ENCODE measurements at places on chromosomes 11 and 22.
A peak's percentile ranks its signal among the peaks of the same experiment; 100 is the strongest.

DNA sequence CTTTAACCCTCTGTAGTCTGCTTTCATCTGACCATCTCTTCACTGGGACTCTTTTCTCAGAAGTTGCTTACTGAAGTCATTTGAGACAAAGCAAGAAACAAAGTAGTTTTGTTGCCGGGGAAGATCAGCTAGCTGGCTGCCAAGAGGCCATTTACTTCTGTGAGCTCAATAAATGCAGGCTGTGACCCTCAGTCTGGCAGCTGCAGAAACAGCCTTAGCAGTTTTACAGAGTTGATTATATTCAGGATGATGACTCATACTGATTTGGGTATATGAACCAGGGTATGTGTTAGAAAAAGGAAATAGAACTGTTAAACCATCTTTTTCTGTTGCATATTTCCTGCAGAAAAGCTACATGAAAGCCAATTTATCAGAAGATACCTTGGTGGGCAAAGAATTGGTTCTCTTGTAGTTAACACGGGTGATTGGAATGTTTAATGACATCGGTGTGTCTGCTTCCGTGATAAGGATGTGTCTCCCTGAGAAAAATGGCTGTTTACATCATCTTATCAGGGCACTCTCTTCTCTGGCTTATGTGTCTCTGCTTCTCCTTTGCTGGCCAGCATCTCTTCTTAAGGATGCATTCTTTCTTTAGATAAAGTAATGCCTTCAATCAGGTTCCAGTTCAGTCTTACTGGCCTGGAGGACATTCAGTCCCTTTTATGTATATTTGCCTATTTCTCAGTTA lies 18.5 kb downstream of the FIBIN start:
- no peaks in the 10 kb centered on the region for H3K27me3 ChIP-seq
- DNase-seq, result no peak
- no peak overlapping the region for H3K4me3 ChIP-seq
- no peaks in the 10 kb centered on the region for H3K36me3 ChIP-seq
- H3K4me1 ChIP-seq, result peaks cover 30% of the 10 kb centered on the region

- DNase-seq, result no peak
- no peaks in the 10 kb centered on the region for H3K27me3 ChIP-seq
- H3K4me3 ChIP-seq, result no peak overlapping the region
- peaks cover 70% of the 10 kb centered on the region for H3K4me1 ChIP-seq
- H3K27ac ChIP-seq, result peak overlapping the region; percentile 85
- no peaks in the 10 kb centered on the region for H3K36me3 ChIP-seq
Measured at GRCh38 chr11:68353118-68353517, 40.7 kb downstream of the LRP5 start.

DNA sequence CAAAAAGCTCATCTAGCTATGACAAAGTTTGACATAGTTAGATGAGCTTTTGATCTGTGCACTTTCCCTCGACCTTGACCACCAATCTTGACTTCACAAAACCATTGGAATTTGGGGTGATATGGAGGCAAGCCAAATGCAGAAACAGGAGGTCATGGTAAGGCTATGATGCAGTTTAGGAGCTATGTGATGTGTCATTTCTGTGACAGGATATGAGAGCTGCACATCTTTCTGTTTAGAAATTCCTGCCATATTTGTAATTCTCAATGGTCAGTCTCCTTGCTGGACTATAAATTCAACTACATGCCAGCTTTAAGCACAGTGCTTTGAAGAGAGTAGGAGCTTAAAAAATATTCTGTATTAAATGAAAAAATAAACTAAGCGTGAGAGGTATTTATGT lies 12.9 kb downstream of the OR51B6 start:
- no peaks in the 10 kb centered on the region for H3K36me3 ChIP-seq
- H3K4me1 ChIP-seq, result peaks cover 3% of the 10 kb centered on the region
- no peaks in the 10 kb centered on the region for H3K27me3 ChIP-seq
- DNase-seq, result no peak

GRCh38 chr11:9714272-9714940 lies 50.5 kb downstream of the SWAP70 start:
- no peaks in the 10 kb centered on the region for H3K36me3 ChIP-seq
- no peak overlapping the region for H3K27ac ChIP-seq
- no peak overlapping the region for H3K4me3 ChIP-seq
- no peaks in the 10 kb centered on the region for H3K4me1 ChIP-seq
- DNase-seq, result no peak

GRCh38 chr11:65500387-65501185 lies 1.7 kb downstream of the MALAT1 start:
- peaks cover 54% of the 10 kb centered on the region for H3K36me3 ChIP-seq
- peak overlapping the region; percentile 99 for H3K27ac ChIP-seq
- peak overlapping the region; percentile 86 for H3K4me3 ChIP-seq
- peak; percentile 35 for DNase-seq

GRCh38 chr22:44693756-44694155 lies 8.2 kb upstream of the PRR5 start:
- no peaks in the 10 kb centered on the region for H3K36me3 ChIP-seq
- H3K4me3 ChIP-seq, result no peak overlapping the region
- no peak for DNase-seq
- H3K4me1 ChIP-seq, result peaks cover 4% of the 10 kb centered on the region
- H3K27ac ChIP-seq, result no peak overlapping the region

DNA sequence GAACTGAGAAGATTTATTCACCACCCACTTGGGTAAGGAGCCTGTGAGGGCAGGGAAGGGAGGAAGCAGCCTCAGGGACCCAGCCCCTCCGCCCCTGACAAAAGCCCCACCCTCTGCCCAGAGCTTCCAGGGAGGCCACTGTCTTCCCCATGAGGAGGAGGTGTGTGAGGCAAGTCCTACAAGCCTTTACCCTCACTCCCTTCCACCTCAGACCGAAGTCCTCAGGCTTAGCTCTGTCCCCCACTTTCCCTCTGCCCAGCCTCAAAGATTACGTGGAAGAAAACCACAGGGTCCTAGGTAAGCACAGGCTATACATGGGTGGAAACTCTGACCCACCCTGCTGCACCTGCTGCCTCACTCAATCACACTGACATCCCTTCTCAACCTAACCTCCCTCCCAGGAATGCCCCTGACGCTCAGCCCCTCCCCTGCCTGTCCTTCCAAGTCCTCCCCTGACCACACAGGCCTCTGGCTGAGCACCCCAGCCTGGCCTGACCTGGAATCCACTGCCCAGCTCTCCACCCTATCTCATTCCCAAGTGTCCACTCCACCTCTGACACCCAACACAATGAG lies 3.6 kb upstream of the ARAP1 start:
- no peak overlapping the region for H3K27ac ChIP-seq
- H3K4me1 ChIP-seq, result no peaks in the 10 kb centered on the region
- H3K27me3 ChIP-seq, result no peaks in the 10 kb centered on the region
- DNase-seq, result no peak
- H3K4me3 ChIP-seq, result no peak overlapping the region
- peaks cover 50% of the 10 kb centered on the region for H3K36me3 ChIP-seq

GRCh38 chr11:20353829-20354434 lies 9.6 kb upstream of the HTATIP2 start:
- H3K36me3 ChIP-seq, result no peaks in the 10 kb centered on the region
- no peak for DNase-seq
- no peaks in the 10 kb centered on the region for H3K27me3 ChIP-seq

DNA sequence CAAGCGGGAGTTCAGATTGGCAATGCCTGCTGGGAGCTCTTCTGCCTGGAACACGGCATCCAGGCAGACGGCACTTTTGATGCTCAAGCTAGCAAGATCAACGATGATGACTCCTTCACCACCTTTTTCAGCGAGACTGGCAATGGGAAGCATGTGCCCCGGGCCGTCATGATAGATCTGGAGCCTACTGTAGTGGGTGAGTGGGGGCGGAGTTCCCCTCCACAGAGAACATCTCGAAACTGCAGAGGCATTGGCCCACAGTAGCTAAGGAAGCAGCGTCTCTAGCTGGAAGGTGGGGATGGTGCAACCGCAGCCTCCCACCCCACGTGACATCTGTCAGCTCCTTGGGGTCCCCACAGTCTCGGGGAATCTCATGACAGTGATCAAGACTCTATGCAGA lies 10.9 kb downstream of the TUBA8 start:
- no peak overlapping the region for H3K4me3 ChIP-seq
- no peak for DNase-seq
- no peaks in the 10 kb centered on the region for H3K4me1 ChIP-seq
- H3K27me3 ChIP-seq, result no peaks in the 10 kb centered on the region
- no peak overlapping the region for H3K27ac ChIP-seq
- peaks cover 3% of the 10 kb centered on the region for H3K36me3 ChIP-seq

DNA sequence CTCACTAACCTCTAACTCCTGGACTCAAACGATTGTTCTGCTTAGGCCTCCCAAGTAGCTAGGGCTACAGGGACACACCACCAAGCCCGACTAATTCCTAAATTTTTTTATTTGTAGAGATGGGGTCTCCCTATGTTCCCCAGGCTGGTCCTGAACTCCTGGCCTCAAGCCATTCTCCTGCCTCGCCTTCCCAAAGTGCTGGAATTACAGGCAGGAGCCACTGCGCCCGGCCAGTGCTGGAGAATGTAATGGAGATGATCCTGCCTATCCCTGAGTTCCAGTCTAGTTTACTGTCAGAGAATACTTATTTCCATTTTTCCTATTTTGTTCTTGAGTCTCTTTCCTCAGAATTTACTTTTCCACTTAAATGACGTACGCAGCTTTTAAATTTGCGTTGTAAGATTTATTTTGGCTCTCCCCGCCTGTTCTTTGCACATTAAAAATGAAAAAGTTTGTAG lies at the start of gene CHEK1:
Gene CHEK1 (plus strand): TSS at position 408 of the 458 bp plus-strand sequence. CDS start 1,606 bp downstream, outside the sequence.
- no peaks in the 10 kb centered on the region for H3K27me3 ChIP-seq
- H3K4me3 ChIP-seq, result peak within 1 kb of the TSS; percentile 76
- no peaks in the 10 kb centered on the region for H3K4me1 ChIP-seq
- DNase-seq, result no peak

GRCh38 chr22:24805790-24806662 lies at the start of gene SGSM1:
TSS of gene SGSM1 (plus strand) at chr22:24806211. CDS start at chr22:24806326, 115 bp downstream.
- H3K4me3 ChIP-seq, result peak within 1 kb of the TSS; percentile 80
- peak; percentile 75 for DNase-seq
- no peaks in the 10 kb centered on the region for H3K27me3 ChIP-seq
- peaks cover 46% of the 10 kb centered on the region for H3K4me1 ChIP-seq

GRCh38 chr11:125379981-125380380 lies 116.1 kb downstream of the FEZ1 start:
- peaks cover 4% of the 10 kb centered on the region for H3K4me1 ChIP-seq
- H3K4me3 ChIP-seq, result no peak overlapping the region
- DNase-seq, result no peak
- H3K27ac ChIP-seq, result no peak overlapping the region

DNA sequence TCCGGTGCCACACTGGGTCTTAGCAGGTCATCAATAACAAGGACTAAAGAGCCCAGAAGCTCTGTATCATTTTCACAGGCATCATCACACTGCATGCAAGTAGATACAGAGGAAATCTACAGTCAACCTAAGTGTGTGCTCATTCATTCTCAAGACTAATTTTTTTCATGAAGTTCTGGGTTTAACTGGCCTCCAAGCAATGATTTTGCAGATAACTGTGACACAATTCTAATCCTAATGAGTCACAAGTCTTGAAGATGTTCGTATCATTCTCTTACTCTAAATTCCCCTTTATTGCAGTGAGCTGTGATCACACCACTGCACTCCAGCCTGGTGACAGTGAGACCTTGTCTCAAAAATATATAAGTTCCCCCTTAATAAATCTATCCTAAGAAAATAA lies 2.5 kb downstream of the OR52W1 start:
- H3K36me3 ChIP-seq, result peaks cover 27% of the 10 kb centered on the region
- no peaks in the 10 kb centered on the region for H3K4me1 ChIP-seq
- no peaks in the 10 kb centered on the region for H3K27me3 ChIP-seq
- no peak overlapping the region for H3K27ac ChIP-seq
- H3K4me3 ChIP-seq, result no peak overlapping the region

GRCh38 chr22:44293034-44293433 lies 19.7 kb downstream of the SHISAL1 start:
- no peaks in the 10 kb centered on the region for H3K36me3 ChIP-seq
- no peak overlapping the region for H3K4me3 ChIP-seq
- no peak overlapping the region for H3K27ac ChIP-seq
- peaks cover 16% of the 10 kb centered on the region for H3K27me3 ChIP-seq
- no peaks in the 10 kb centered on the region for H3K4me1 ChIP-seq
- DNase-seq, result no peak

DNA sequence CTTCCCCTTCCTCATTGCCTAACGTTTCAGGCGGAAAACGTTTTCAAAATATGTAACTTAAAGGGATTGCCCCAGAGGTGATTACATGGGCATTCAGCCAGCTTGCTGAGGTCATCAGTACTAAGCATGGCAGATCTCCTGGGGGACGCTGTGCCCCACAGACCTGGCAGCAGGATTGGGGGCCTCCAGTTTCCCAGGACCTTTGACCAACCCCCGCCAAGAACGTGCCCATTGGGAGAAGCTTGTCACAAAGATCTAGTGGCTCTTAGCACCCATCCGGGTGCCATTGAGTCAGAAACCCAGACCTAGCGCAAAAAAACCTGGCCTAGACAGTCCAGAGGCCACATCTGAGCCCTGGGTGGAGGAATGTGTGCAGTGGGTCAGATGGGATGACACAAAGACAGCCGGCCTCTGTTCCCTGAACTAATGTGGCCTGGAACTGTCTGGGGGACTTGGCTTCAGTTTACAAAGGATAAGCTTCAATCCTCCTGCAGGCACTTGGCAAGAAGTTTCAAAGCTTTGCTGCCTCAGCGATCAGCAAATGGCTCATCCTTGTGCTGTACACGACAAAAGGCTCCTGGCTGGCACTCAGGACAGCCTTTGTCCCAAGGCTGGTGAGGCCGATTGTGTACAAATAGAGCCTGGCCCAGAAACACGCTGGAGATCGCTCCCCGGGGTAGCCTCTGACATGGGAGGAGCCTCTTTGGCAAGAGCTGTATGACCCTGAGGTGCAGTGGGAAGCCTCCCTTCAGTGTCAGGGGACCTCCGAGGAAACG lies 9.5 kb downstream of the C1QTNF6 start:
- no peaks in the 10 kb centered on the region for H3K36me3 ChIP-seq
- peaks cover 21% of the 10 kb centered on the region for H3K4me1 ChIP-seq
- no peak for DNase-seq
- no peak overlapping the region for H3K27ac ChIP-seq
- no peak overlapping the region for H3K4me3 ChIP-seq

DNA sequence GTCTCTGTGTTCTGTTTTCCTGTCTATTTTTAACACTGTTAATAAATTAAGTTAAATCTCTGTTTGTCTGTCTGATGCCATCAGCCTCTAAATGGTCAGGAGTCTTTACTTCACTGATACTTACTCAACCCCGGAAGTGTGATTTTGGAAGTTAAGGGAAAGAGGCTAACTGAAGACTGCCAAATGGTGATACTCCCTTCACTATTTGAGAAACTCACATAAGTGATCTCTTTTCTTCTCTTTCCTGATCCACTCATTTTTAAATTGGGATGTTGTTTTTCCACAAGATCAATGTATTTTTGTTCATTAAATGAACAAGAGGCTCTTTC lies 389 bp upstream of the CASP12 start:
- no peaks in the 10 kb centered on the region for H3K27me3 ChIP-seq
- H3K36me3 ChIP-seq, result no peaks in the 10 kb centered on the region
